Body of pancreas (tissue), 4 donors: ENCODE measurements at places on chromosomes 3 and 15. TPM values are rescaled to one million over a fixed set of nuclear protein-coding genes. Genes with fewer than 3 reads are reported as not detected.
A peak's percentile ranks its signal among the peaks of the same experiment; 100 is the strongest.

Gene PAQR9
- total RNA-seq = 0.26 TPM

Gene GPR62
- not detected for total RNA-seq

Gene CYB561D2
- total RNA-seq = 29.0 TPM

Gene TJP1
- 68.7 TPM for total RNA-seq

Gene ATP8B4
- total RNA-seq = 3.1 TPM

Gene ITIH3
- total RNA-seq = not detected

Gene TMEM207
- total RNA-seq = not detected

Gene GAP43
- not detected for total RNA-seq

GRCh38 chr3:42129014-42129953, 38.1 kb downstream of the TRAK1 start:
- peak; percentile 47 for DNase-seq

DNA sequence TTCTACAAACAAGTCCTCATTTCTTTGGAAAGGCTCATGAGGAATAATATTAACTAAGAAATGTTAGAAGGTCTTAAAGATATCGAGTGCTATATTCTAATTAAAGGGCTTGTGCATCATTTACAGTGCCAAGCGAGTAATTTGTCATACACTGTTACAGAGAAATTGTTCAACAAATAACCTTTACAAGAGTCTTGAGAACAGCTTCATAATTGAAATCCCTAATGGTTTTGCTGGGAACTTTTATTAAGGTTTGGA, 209.5 kb downstream of the MECOM start:
- DNase-seq = no peak

DNA sequence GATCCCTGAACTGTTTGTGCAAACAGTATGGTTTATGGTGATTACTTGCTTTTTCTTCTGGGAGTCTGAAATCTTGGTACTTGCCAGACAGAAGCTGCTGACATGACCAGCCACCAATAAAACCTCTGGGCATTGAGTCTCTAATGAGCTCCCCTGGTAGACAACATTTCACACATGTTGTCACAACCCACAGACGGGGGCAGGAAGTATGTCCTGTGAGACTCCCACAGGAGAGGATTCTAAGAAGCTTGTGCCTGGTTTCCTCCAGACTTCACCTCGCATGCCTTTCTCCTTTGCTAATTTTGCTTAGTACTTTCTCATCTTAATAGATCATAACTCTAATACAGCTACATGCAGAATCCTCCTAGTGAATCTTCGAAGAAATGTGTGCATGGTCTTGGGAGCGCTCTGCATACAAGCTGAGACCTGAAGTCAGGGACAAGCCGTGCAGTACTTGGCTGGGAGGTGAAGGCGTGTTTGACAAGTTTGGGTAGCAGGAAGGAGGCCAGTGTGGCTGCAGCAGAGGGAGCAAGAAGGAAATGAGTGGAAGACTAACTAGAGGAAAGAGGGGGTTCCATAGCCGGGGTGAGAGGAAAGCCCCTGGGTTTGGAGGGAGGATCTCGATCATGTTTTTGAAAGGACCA, 49.0 kb downstream of the B3GNT5 start:
- no peak for DNase-seq

DNA sequence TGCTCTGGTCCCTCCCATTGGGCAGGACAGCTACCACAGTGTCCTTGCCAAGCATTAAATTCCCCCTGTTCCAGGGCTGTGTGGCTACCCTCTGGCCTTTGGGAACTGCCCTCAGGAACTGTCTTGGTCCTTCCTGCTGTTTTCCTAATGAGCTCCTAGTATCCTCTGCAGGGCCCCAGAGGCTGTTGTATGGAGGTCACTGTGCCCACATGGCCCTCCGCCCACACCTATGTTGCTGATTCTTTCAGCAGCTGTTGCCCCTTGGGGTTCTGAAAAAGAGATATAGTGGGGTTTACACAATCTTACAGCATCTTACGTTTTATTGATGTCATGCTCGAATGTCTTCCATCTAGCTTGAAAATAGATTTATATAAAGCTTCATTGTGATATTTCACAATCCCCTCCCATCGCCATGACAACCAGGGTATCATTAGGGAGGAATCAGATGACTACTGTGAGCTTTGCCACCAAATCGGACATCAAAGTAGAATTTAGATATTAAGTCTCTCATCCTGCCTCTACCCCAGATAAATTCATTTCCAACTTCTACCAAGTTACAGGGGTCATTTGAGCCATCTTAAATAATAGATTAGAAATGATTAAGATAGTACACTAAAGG, 97.1 kb upstream of the NR2E3 start:
- no peak for DNase-seq

DNA sequence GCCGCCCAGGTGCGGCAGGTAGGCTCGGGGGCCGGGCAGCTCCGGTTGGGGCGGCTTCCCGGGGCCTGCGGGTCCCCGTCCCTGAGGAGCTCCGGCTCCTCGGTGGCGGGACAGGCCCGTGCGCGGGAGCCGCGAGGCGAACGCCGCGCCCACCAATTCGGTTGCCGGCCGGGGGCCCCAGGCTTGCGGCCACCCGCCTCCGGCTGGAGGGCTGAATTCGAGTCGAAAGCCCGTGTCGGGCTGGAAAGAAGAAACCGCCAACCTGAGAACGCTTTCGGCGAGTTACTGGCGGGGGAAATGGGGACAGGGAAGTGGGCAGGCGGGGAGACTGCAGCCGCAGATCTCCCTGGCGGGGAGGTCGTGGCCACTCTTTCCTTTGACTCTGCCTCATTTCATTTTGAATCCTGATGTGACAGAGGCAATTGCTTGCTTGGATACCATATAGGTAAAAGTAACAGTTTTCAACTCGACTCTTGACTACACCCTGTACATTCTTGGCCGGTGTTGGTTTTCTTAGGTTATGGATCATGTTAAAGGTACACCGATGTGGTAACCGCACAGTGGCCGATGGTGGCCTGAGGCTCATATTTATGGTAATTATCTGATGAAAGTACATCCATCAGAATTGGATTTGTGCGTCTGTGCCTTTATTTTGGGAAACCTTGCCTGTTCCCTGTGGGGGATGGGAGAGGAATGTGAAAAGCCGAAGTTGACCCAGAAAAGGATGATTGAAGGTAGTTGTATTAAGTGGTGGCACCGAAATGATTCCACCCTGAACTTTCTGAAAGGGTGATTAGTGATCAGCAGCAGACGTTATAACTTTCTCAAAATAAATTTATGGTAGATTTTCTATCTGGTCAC, 1.7 kb downstream of the B3GNT5 start:
- DNase-seq = peak; percentile 35

DNA sequence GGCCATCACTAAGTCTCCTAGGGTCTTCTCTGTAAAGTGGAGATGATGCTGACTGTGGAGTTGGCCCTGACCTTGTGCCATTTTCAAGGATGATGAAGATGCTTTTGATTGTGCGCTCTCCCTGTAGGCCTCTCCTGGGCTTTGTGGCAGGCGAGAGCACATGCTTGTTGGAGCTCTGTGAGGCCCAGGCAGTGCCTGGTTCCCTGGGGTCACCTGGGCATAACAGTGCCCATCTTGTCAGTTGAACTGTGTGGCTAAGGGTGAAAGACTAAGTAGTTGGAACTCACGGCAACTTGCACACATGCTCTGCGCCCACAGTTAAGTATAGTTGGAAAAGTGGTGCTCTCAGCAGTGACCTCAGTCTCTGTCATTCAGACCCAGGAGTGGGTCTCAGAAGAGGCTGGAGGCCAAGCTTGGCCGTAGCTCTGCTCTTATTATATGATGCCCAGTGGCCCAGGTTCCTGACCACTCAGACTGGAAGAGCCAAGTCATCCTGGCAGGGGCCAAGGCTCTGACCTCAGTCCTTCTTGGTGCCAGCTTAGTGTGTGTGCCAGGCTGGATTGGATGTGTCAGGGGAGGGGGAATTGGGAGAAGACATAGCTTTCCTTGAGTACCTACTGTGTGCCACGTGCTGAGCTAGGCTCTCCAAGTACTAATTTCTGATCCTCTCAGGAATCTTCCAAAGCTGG, 154.6 kb downstream of the EEFSEC start:
- DNase-seq = no peak

DNA sequence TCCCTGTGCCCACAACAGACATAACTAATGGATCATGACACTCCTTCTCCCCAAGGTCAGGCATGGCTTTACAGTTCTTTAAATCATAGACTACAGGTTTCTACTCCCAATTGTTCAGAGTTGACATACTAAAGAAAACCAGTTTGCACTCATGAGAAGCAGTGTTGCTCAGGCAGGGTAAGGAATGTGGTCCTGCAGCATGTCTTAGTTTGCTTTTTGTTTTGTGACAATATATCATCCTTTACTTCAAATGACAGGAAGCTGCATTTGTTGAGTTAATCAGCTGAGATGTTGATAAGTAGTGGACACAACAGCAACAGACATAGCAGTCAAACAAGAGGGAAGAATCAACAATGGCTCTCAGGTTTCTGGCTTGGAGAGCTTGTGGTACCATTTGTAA, 267.5 kb downstream of the SLCO3A1 start:
- no peak for DNase-seq

- DNase-seq = no peak
Measured at GRCh38 chr3:127688022-127688415, 15.3 kb downstream of the ABTB1 start.
